ENCODE measurements at places on chromosomes 5 and 9.

GRCh38 chr5:87053146-87053545 lies 214.5 kb upstream of the RASA1 start:
- DNase-seq = no peak

DNA sequence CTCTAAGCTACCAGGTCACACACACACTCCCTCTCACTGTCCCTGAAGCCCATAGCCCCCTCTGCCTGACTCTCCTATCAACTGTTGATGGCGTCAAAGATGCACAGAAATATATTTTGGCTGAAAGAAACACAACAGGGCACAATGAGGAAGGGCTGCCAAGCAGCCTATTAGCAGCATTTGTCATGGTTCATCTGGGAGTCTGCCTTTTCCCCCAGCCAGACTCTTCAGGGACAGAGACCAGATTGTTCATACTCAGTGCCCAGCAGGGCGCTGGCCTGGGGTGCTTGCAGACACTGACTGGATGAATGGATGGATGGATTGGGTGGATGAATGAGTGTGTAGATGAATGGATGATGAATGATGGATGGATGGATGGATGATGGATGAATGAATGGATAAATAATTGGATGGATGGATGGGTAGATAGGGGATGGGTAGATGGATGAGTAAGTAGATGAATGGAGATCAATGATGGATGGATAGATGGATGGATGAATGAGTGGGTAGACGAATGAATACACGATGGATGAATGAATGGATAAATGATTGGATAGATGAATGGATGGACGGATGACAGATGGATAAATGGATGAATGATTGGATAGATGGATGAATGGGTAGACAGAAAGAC lies 90.5 kb downstream of the ADAMTS2 start:
- no peak for DNase-seq

GRCh38 chr5:135880801-135881200 lies 14.8 kb downstream of the IL9 start:
- DNase-seq = no peak

DNA sequence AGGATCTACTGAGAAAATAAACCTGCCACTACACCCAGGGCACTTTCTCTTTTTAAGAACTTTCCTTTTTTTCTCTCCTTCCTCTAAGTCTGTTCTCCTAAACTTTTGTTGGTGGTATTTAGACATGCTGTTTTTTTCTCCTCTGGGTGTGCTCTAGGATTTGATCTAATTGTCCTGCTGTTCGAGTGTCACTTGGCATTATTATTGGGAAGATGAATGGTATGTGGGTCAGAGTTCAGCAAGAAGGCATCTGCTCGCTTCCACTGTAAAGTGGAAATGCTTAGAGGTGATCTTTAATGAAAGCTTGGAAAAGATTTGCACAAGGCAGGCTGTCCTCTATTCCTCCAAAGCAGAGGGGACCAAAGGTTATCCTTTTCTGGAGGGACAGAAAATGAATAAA lies 1.3 kb upstream of the PLPPR1 start:
- no peak for DNase-seq

DNA sequence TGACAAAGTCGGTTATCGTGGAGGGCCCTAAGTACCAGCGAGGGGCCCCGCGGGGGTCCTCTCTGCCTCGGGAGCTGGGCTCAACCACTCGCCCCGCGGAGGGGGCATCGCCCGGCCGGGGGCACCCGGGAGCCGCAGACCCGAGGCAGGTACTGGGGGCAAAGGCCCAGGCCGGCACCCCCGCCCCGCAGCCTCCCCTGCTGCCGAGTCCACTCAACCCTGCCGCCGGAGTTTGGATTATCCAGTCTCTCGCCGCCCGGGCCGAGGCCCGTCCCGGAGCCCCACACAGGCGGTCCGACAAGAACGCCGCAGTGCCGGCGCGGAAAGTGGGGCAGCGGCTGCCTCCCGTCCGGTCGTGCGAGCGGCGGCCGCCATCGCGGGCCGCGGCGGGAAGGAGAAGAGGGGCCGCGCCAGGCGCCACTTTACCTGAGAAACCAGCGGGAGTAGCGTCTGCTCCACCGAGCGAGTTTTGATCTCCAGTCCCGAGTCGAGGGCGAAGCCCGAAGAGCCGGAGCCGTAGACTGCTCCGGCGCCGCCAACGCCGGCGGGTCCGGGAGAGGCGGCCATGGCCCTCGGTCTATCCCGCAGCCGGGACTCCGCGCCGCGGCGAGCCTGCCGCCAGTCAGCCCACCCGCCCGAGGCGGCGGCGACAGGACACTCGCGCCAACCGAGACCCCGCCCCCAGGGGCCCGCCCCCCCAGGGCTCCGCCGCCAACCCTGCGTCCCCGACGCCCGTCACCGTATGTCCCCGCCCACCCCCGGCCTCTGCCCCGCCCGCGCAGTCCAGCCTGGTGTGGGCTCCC lies at the start of gene CTNNAL1:
TSS of gene CTNNAL1 (minus strand) at position 624 of the 803 bp plus-strand sequence. CDS start at position 567, 57 bp downstream.
- peak; percentile 81 for DNase-seq

DNA sequence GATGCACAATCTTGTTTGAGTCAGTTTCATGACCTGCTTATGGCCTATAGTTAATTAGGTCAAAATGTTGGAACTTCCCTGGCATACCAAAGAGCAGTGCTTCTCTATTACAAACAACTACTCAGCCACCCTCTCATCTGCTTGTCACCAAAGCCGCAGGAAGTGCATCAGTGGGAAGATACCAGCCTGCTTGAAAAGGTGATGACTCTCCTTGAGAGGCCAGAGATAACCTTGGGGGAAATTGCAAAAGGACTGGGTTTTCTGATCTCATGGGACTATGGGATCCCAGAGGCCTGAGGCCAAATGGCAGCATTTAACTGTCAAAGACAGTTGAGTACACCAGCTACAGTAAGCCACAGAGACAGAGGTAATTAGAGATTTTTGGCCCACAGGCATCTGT lies 69.9 kb downstream of the C9orf57 start:
- DNase-seq = no peak

GRCh38 chr5:61228229-61228628 lies 66.0 kb upstream of the SMIM15 start:
- no peak for DNase-seq

DNA sequence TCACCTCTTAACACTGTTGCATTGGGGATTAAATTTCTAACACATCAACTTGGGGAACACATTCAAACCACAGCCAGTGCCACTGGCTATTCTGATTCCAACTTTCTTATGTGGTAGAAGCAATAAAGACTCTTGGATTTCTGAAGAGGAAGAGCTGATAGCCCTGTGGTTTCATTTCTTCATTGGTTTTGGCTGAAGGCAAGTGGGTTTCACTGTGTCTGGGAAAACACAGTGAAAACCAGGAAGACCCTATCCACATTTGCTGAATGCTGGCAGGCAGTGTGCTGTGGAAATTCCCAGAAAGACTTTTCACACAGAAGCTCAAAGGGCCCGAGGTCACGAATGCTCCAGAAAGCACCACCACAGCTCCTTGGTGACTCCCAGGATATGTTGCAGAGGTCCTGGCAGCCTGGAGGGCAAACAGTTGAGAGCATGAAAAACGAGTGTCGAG lies 67.1 kb downstream of the DAPK1 start:
- DNase-seq = no peak

DNA sequence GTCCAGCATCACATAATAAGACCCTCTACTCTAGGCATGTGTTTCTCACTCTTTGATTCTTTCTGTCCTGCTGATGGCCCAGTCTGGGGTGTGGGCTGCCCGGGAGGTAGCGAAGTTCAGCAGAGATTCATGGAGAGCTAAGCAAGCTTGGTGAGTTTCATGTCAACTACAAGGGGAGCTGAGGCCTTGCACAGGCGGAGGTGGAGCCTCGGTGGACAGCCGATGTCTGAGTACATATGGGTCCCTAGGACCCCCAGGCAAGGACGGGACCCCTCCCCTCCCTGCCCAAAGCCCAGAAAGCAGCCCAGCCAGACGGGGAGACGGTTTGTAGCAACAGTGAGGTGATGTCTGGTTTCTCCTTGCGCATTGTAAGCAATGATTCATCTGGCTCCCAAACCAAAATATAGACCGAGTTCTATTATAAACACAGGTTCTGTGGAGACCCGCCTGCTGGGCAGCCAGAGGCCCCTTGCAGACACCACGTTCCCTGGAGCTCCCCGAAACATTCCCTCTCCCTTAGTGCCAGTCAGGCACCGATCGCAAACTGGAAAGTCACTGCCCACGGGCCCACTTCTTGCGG lies 45.5 kb downstream of the COL27A1 start:
- no peak for DNase-seq

GRCh38 chr9:14080959-14081542 lies 232.9 kb downstream of the NFIB start:
- no peak for DNase-seq

DNA sequence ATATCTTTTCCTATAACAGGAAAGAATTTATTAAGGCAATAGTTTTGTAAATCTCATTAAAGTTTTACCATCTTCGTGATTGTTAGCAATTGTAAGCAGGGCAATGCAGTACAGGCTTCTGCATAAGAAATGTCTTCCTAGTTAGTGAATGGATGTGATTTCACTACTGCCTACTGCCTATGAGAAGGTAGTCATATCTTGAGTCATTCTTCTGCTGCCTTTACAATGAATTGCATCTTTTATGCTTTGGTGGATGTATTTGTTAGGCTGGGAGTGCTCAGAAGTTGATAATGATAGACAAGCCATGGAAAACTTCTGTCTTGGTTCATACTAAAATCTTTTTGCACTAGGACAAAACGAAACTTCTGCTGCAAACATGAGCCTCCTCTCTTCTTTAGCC lies 128.0 kb downstream of the ADAMTSL1 start:
- no peak for DNase-seq

GRCh38 chr5:24364711-24365110 lies 280.1 kb downstream of the CDH10 start:
- no peak for DNase-seq

DNA sequence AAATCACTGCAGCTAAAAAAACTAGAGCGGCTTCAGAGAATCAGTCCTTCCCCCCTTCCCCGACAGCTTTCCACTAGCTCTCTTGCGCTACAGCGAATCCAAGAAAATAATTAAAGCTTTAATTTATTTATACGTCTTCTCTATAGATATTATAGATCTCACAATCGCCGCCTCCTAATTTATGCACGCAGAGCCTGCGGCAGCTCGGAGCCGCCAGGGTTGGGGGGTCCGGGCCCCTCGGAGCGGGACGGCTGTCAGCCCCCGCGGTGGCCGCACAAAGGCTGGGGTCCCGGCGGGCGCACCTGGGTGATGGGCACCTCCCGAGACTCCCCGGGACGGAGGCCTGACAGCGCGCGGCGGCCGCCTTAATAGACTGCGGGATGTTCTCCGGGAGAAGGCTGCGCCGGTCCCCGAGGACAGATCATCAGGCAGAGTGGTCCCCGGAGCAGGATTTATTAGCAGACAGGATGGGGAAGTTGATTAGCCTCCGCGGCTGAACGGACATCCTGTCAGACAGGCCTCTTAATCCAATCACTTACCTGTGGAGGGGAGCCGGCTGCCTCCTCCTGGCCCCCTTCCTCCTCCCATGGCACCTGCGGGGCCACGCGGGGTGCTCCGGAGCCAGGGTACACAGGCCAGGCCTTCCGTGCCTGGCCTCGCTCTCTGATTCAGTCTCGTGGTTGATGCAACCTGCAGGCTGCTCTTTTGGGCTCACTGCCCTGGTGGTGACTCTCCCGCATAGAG lies 166.8 kb downstream of the MELK start:
- DNase-seq = no peak

DNA sequence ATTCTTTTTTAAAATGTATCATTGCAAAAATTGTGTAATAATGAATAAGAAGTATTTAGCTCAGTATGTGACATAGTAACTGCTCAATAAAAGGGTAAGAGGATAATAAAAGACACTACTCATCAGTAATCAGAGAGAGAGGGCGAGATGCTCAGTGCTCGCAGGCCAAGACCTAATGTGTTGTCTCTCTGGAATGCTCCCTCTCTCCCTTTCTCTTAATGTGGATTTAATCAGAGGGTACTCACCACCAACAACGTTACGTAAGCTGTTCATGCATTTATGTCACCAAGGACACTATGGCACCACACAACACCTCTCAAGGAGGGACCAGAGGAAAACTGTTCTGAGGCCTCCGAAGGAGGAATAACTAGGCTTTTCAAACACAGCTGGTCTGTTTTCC lies 42.5 kb downstream of the WHRN start:
- no peak for DNase-seq

DNA sequence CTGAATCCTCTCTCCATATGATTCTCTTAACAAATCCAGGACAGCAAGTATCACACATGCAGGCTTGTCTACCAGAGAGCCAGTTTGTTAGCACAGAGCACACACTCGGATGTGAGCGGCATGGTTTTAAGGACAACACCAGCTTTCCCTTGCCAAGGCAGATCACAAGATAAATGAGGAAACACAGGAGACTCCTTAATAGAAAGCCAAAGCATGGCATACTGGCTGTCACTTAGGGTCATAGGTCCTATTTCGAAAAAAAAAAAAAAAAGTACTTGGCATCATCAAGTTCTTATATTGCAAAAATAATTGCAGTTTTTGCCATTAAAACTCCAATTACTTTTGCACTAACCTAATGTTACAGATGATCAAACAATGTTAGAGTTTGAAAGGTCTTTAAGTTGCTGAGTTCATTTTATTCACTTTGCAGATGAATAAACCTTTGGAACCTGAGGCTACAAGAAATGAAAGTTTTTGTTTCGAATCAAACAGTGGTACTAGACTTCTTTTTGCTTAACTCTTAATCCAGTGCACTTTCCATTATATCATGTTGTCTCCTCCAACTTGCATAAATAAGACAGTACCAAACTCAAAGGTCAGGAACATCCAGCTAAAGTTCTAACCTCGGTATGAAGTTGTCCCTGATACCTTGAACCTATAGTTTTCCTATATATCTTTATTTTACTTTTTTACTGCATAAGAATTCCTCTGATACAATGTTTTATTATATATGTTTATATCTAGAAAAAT lies 138.5 kb downstream of the MPDZ start:
- DNase-seq = no peak

DNA sequence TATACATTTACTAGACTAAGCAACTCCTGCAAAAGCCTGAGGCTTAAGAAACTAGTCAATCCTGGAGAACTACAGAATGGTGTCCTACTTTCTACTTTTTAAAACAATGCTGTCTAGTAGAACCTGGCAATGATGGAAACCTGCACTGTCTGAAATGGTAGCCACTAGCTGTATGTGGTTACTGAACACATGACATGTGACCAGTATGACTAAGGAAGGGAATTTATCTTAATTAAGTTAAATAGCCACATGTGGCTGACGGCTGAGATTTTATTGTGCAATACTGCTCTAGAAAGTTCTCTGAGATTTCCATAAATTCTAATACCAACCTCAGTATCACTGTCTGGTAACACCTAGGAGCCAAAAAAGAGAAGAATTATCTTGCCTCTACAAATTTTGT lies 44.9 kb upstream of the RAPGEF6 start:
- DNase-seq = no peak

GRCh38 chr5:1059884-1060263 lies 51.3 kb downstream of the NKD2 start:
- DNase-seq = no peak

- DNase-seq = no peak
Observed at GRCh38 chr9:88979021-88979420, 12.2 kb upstream of the S1PR3 start.

DNA sequence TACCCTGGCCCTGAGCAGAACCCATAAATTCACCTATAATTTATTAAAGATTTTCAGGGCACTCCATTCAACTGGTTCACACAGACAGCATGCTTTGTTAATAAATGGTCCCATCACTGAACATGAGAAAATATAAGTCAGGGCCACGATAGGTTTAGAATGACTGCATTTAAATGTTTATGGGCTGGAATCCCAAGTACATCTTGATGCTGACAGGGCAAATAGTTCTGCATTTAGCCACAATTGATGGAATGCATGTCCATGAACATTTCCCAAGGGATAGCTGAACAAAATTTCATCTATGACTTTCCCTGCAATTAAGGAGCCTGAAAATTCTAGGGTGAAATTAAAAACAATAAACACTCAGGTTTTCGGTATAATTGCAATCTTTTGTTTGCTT lies 124.5 kb downstream of the CAAP1 start:
- no peak for DNase-seq

GRCh38 chr5:78717674-78718584 lies 69.4 kb upstream of the LHFPL2 start:
- no peak for DNase-seq
